ENCODE measurements at places on chromosomes 11 and 22.

- no peak for DNase-seq
These were observed 583.9 kb upstream of the LRRC4C start for GRCh38 chr11:42043312-42043711.

- DNase-seq: no peak
These were observed 62.8 kb downstream of the AMOTL1 start for GRCh38 chr11:94830722-94831510.

GRCh38 chr22:20741634-20742581 is 32.0 kb upstream of the SERPIND1 start:
- peak; percentile 6 for DNase-seq

DNA sequence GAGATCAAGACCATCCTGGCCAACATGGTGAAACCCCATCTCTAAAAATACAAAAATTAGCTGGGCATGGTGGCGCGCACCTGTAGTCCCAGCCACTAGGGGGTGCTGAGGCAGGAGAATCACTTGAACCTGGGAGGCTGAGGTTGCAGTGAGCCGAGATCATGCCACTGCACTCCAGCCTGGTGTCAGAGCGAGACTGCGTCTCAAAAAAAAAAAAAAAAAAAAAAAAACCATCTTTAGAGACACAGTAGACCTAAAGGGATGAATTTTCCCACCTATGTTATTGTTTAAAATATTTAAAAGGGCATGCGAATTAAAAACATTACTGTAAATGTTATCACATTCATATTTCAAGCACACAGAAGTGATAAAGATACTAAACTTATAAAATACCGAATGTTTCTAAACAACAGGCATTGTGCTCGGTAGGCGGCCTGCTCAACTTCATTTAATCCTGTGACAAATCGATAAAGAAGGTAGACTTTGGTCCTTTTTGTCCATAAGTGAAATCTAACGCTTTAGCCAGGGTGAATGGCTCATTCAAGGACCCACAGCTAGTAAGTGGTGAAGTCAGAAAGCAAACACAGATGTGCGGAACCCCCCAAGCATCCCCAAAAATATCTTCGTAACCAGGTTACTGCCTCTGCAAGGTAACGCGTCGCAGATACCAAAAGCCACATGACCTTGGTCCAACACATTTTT is 16.1 kb downstream of the NCAPD3 start:
- DNase-seq: peak; percentile 47

DNA sequence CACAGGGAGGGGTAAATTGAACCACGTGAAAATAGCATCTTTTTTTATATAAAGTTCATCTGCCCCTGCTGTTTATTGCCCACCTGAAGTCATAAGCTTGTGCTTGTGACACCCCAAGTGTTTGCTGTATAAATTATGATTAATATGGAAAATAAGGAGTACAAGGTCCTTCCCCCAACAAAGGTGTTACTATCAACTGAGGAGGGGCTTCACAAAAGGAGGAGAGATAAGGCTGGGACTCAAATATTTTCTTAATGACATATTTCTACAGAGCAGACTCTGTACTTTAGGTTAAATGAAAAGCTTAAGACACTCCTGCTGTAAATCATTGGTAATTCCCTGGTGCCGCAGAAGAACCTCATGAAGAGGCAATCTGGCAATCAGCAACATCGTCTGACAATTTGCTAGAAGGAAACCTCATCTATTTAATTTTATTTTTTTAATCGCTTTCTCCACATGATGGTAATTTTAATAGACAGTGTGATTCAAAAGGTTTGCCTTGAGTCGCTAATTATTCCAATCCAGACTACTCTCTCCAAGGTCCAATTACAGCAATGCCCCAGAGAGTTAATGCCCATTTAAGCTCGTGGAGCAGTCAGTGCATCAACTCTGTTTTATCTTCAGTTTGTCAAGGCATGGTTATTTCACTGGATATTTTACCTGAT is 1432.4 kb downstream of the FAM181B start:
- DNase-seq: no peak

Measured in stimulated activated CD4-positive, alpha-beta T cell treated with anti-CD3 and anti-CD28 coated beads, Interleukin-12 subunit alpha, Interleukin-12 subunit beta, amount 100 ng/mL, for 24 hours (primary cell).